ENCODE measurements at places on chromosomes 4 and X.

- DNase-seq: no peak
These were observed 10.2 kb downstream of the UBE2D3 start for GRCh38 chr4:102817021-102817605.

DNA sequence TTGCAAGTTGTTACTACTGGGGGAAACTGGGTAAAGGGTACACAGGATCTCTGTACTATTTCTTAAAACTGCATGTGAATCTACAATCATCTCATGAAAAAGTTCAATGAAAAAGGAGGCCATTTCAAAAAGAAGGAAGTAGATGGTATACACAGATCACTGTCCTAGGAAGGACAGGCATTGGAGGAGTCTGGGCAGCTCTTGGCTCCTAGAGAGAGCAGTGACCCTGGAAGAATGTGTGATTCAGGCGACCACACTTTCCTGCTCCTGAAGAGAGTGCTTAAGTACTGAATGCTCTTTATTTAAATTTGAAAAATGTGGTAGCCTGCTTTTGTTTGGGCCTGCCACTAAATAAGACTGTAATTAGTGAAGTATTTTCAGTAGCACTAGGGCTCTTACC lies 318.1 kb upstream of the CASK start:
- no peak for DNase-seq

DNA sequence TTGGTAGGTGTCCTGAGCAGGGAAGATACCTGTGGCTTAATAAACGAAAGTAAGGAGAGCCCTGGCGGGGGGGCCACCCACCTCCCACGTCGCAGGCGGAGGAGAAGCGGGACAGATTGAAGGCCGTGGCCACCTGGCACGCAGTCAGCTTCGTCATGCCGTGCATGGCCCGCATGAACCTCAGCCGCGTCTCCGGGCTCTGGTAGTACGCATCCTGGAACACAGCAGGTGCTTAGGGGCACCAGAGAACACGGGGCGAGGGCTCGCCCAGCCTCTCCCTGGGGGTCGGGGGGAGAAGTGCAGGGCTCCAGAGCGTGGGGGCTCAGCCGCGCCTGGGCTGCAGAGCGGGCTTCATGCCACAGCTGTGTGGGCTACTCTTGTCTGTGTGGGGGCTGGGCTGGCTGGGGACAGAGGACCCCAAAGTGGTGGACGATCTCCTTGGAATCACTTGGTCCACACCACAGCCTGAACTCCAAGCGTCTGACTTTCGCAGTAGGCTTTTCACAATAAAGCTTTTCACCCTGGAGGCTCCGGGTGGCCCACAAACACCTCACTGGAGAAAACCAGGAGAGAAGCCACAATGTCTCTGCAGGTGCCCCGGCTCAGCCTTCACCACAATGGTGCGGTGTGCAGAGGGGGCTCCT lies 27.1 kb upstream of the SLC25A6 start:
- DNase-seq: no peak

GRCh38 chr4:123093236-123093635 lies 170.8 kb upstream of the NUDT6 start:
- DNase-seq: peak; percentile 59

GRCh38 chr4:4182835-4183568 lies 43.7 kb downstream of the OTOP1 start:
- no peak for DNase-seq

GRCh38 chr4:173288698-173289352 lies 45.3 kb downstream of the HMGB2 start:
- DNase-seq: no peak

DNA sequence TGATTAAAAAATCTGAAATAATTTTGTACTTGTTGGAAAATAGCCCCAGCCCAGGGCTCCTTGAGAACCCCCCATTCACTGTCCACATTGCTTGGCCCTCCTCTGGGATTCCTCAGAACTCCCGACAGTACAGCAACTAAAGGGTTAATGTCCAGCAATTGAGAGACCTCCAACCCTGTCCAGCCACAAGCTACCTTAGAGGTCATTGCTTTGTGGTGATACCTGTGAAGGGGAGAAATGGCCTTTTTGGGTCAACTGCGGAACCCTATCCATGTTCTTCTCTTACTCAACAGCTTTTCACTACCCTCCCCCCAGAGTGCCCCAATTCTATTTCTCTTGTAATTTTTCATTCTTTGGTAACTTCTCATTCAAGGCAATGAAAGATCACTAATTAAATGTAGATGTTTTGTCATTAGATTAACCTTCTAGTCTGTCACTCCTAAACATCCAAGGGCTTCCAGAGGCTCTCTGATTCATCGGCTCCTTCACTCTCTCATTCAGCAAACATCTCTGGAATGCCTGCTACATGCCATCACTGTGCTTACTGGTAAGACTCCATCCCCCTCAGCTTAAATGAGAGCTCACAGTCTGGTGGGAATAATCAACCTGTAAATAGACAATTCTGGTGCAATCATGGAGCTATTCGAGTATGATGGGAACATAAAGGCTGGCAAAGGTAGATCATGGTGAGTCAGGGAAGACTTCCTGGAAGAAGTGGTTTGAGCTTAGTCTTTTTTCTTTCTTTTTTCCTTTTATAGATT lies 241.4 kb upstream of the PGRMC2 start:
- no peak for DNase-seq
